ENCODE measurements at places on chromosomes 3 and 15. TPM values are rescaled to one million over a fixed set of nuclear protein-coding genes. Genes with fewer than 3 reads are reported as not detected.

The THPO gene
- not detected for total RNA-seq

The NSMCE3 gene
- total RNA-seq = 16.9 TPM

The SLC7A14 gene
- total RNA-seq = 1.0 TPM

The TUSC7 gene
- total RNA-seq = not detected

The SENP8 gene
- 3.6 TPM for total RNA-seq

The GHSR gene
- not detected for total RNA-seq

The GALNT15 gene
- total RNA-seq = 13.8 TPM

The ISLR2 gene
- 2.6 TPM for total RNA-seq

The FETUB gene
- not detected for total RNA-seq

The RASGRF1 gene
- total RNA-seq = 6.0 TPM

The CAV3 gene
- total RNA-seq = not detected

The SHC4 gene
- total RNA-seq = 1.1 TPM

DNA sequence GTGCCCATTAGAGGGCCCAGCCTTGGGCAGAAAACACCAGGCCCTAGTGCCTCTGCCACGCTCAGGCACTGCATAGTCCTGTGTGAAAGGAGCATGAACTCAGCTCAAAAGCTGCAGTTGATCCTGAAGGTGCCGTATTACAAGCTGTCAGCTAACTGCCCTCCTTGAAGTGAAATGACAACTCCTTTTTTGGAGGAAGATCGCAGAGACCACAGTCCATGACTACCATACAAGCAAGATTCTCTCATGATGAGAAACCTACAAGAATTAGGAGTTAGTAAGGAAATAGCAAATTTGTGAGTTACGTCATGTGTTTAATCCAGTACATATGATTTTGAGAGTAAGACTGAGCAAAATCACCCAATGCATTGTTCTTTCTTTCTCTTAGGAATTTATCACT lies 513.9 kb upstream of the NR2F2 start:
- no peak for DNase-seq
- no peaks in the 10 kb centered on the region for H3K4me1 ChIP-seq
- no peaks in the 10 kb centered on the region for H3K27me3 ChIP-seq
- H3K36me3 ChIP-seq = no peaks in the 10 kb centered on the region
- no peak overlapping the region for H3K4me3 ChIP-seq
- H3K27ac ChIP-seq = no peak overlapping the region

DNA sequence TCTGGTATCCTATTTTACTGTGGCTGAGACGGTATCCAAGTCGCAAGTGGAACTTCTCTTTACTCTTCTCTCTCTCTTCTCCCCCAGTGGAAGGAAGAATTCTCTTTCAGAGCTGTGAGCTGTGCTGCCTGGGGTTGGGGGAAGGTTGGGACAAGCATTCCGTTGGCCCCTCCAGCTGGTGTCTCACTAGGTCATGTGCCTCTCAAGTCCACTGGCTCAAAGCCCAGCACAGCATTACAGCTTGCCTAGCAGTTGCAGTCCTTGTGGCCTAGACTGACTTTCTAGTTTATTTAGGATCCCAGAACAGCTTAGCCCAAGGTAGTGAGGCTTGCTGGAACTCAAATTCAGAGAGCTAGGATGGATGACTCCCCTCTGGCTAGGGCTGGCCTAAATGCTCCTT lies 76.1 kb upstream of the SPATA16 start:
- DNase-seq = no peak
- H3K4me3 ChIP-seq = no peak overlapping the region
- no peaks in the 10 kb centered on the region for H3K27me3 ChIP-seq
- no peaks in the 10 kb centered on the region for H3K36me3 ChIP-seq
- no peak overlapping the region for H3K27ac ChIP-seq
- H3K4me1 ChIP-seq = no peaks in the 10 kb centered on the region

DNA sequence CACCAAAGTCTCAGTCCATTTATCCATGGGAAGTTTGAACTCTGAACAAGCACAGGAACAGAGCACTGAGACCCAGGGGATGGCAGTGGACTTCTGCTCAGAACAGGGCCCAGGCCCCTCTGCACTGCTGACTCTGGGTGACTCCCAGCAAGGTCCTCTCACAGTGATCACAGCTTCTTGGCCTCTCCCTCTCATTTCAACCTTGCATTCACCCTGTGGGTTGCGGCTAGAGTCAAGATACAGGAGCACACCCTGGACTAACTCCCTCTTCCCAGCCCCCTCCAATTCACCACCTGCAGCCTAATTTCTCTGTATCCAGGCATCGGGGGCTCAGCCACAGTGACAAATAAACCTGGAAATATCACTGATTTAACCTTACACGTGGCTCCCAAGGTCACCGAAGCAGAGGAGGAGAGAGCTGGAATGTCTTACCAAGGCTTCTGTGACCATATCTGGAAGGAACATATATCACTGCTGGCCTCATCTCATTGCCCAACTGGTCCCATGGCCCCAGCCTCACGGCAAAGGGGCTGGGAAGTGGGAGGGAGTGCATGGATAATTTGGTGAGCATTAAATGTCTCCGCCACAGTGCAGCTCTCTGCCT lies 1.2 kb downstream of the RTP3 start:
- no peaks in the 10 kb centered on the region for H3K4me1 ChIP-seq
- DNase-seq = no peak
- no peaks in the 10 kb centered on the region for H3K27me3 ChIP-seq
- no peaks in the 10 kb centered on the region for H3K36me3 ChIP-seq
- no peak overlapping the region for H3K4me3 ChIP-seq
- no peak overlapping the region for H3K27ac ChIP-seq

DNA sequence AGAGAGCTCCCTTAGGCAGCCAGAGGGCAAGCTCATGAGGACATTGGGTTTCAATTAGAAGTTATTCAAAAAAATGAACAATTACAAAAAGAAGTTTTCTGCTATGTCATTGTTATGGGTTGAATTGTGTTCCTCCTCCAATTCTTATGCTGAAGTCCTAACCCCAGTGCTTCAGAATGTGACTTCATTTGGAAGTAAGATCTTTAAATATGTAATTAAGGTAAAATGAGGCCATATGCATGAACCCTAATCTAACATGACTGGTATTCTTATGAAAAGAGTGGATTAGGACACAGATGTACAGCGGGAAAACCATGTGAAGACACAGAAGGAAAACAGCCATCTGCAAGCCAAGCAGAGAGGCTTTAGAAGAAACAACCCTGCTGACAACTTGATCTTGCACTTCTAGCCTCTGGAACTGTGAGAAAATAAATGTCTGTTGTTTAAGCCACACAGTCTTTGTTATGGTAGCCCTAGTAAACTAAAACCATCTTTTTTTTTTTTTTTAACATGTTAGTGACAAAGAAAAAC lies 929.6 kb downstream of the EPHA3 start:
- H3K36me3 ChIP-seq = no peaks in the 10 kb centered on the region
- H3K27ac ChIP-seq = no peak overlapping the region
- H3K27me3 ChIP-seq = no peaks in the 10 kb centered on the region
- no peaks in the 10 kb centered on the region for H3K4me1 ChIP-seq

DNA sequence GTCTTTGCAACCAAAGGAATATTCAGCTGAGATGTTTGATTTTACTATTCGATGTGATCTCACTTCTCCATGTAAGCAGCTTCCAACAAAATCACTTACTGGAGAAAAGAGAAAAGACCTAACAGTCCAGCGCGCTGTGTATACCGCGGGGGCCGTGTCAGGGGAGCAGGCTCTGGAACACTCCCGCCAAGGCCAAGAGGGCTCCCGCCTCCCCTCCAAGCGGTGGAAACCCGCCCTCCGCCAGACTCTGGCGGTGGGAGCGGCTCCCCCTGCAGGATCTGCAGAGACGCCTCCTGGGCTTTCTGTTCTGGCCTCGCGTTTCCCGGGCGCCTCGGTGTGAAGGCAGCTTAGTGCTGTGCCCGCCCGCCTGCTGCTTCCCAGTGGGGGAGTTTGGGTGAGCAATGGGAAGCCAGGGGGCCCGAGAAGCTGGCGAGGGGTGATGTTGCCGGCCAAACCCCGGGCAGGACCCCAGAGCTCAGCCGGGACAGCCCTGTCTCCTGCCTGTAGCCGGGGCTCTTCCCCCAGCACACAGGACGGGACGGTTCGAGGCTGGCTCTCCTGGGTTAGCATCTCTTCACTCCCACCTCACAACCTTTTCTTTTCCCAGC lies 36.3 kb downstream of the CHST14 start:
- no peaks in the 10 kb centered on the region for H3K36me3 ChIP-seq
- DNase-seq = peak; percentile 77
- peak overlapping the region; percentile 10 for H3K27ac ChIP-seq
- no peaks in the 10 kb centered on the region for H3K27me3 ChIP-seq

DNA sequence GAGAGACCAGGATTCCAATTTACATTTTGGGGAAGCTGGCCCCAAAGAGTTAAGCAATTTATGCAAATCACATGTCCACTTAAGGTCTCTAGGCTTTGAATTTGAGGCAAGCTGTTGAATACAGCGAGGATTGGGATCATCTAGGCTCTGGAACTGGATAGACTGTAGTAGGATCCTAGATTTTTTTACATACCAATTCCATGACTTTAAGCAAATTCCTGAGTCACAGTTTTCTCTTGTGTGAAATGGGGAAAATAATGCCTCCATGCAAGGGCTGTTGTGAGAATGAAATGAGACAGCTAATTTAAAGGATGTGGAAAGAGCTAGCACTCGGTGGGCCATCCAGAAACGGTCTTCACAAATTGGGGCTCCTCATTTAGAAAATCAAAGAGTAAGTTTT lies 103.4 kb downstream of the MINAR1 start:
- no peak overlapping the region for H3K27ac ChIP-seq
- H3K36me3 ChIP-seq = no peaks in the 10 kb centered on the region
- H3K4me1 ChIP-seq = no peaks in the 10 kb centered on the region
- H3K27me3 ChIP-seq = no peaks in the 10 kb centered on the region

GRCh38 chr3:184592371-184593219 lies 31.0 kb downstream of the EPHB3 start:
- H3K4me1 ChIP-seq = peaks cover 15% of the 10 kb centered on the region
- no peaks in the 10 kb centered on the region for H3K27me3 ChIP-seq
- peak; percentile 70 for DNase-seq
- no peak overlapping the region for H3K4me3 ChIP-seq
- H3K27ac ChIP-seq = peak overlapping the region; percentile 26

- DNase-seq = no peak
- H3K36me3 ChIP-seq = no peaks in the 10 kb centered on the region
- no peaks in the 10 kb centered on the region for H3K27me3 ChIP-seq
- H3K4me1 ChIP-seq = no peaks in the 10 kb centered on the region
- H3K27ac ChIP-seq = no peak overlapping the region
- H3K4me3 ChIP-seq = no peak overlapping the region
These were observed 711.0 kb downstream of the MECOM start for GRCh38 chr3:168952551-168952950.

- H3K27ac ChIP-seq = no peak overlapping the region
- no peaks in the 10 kb centered on the region for H3K4me1 ChIP-seq
- no peaks in the 10 kb centered on the region for H3K36me3 ChIP-seq
- H3K27me3 ChIP-seq = no peaks in the 10 kb centered on the region
- no peak overlapping the region for H3K4me3 ChIP-seq
These were observed 134.3 kb downstream of the EDEM1 start for GRCh38 chr3:5321666-5322340.

DNA sequence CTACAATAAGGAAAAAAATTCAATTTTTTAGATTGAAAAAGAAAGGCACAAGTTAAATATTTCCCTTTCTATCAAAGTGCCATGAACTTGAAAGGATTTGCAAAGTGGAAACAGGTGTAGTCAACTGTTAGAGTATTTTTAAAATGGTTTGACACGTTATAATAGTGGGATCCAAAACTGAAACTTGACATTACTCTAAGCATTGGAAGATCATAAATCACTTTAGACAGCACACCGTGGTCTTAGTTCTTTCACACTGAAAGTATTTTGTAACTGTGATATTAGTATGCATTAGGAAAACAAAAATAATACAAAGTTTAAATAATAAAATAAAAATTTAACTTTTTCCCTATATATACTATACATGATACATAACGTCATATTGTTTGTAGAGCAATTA lies 933.1 kb downstream of the EPHA3 start:
- H3K36me3 ChIP-seq = no peaks in the 10 kb centered on the region
- no peak for DNase-seq
- no peaks in the 10 kb centered on the region for H3K4me1 ChIP-seq
- H3K27me3 ChIP-seq = no peaks in the 10 kb centered on the region

- peaks cover 41% of the 10 kb centered on the region for H3K4me1 ChIP-seq
- no peaks in the 10 kb centered on the region for H3K36me3 ChIP-seq
- H3K4me3 ChIP-seq = no peak overlapping the region
- H3K27me3 ChIP-seq = no peaks in the 10 kb centered on the region
- peak overlapping the region; percentile 95 for H3K27ac ChIP-seq
These were observed 22.4 kb downstream of the CIAO2A start for GRCh38 chr15:64070965-64071851.

GRCh38 chr3:60319179-60319858 lies 931.9 kb downstream of the FHIT start:
- no peak overlapping the region for H3K27ac ChIP-seq
- no peaks in the 10 kb centered on the region for H3K36me3 ChIP-seq
- H3K27me3 ChIP-seq = no peaks in the 10 kb centered on the region
- DNase-seq = no peak

DNA sequence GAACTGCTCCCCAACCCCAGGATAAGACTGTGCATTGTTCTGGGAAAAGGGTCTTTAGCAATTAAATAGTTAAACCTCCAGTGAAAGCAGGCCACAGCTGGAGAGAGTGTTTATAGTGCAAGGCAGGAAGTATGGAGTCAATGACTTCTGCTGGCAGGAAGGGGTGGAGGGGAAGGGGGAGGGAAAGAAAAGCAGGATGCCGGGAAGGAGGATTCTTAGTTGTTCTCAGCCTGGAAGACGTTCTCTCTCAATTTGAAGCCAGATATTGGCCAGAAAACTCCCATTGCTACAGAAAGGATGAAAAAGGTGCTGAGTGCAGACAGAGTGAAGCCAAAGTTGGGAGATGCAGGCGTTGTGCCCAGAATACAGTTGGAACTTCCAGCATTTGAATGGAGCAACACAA lies 35.7 kb upstream of the ACTL6A start:
- peak overlapping the region; percentile 4 for H3K4me3 ChIP-seq
- H3K27me3 ChIP-seq = no peaks in the 10 kb centered on the region
- peak overlapping the region; percentile 30 for H3K27ac ChIP-seq
- H3K36me3 ChIP-seq = no peaks in the 10 kb centered on the region
- no peaks in the 10 kb centered on the region for H3K4me1 ChIP-seq

DNA sequence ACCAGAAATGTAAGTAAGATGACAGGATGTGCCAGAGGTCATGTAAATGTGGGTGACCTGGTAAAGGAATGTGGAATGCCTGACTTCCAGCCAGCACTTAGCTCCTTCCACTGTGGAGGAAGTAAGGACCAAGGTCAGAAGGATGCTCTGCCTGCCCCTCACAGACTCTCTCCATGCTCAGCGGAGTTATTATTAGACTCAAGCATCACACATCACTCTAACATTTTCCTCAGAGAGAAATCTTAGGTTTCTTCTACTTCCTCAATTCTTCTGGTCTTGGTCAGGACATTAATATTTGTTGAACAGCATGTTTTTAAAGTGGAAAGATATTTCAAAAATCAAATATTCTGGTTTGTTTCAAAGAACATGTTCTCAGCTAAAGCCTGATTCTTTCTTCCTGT lies 231.4 kb upstream of the WNT5A start:
- H3K36me3 ChIP-seq = no peaks in the 10 kb centered on the region
- no peak overlapping the region for H3K4me3 ChIP-seq
- H3K27me3 ChIP-seq = no peaks in the 10 kb centered on the region
- no peaks in the 10 kb centered on the region for H3K4me1 ChIP-seq
- peak; percentile 7 for DNase-seq
- H3K27ac ChIP-seq = no peak overlapping the region

Measured in adrenal gland (tissue), 19 donors.